ENCODE measurements at places on chromosomes 16 and 17.

- peak; percentile 99 for DNase-seq
Observed at GRCh38 chr17:7281074-7281952, at the start of gene SLC2A4. SLC2A4 (plus strand) TSS chr17:7281718; CDS start chr17:7281935, 217 bp downstream.

DNA sequence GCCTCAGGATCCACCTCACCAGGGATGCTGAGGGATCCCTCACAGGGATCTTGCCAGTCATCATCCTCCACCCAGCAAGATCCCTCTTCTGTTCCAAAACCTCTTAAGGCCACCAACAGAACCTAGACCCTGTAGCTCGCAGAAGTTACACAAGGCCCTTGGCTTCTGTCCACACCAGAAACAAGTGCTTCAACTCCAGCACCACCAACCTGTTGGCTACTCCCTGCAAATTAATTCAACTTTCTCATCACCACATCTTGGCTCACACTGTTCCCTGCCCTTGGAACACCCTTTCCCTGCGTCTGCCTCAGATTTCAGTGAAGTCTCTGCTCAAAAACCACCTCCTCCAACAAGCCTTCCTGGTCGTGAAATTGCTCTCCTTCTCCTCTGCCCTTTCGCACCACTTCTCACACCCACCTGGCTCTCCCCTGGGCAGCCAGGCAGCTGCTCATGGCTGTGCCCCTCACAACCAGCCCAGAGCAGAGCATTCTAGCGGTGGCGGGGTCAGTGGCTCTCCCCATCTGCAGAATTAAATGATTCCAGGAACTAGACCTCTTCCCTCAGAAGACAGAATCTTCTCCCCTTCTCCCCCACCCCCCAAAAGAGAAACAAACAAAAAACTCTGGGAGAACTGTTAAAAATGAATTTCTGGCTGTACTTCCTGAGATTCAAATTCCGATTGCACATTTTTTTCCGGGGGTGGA is 1.8 kb downstream of the PLLP start:
- DNase-seq, result no peak

GRCh38 chr17:2591040-2591640 is 2.3 kb upstream of the PAFAH1B1 start:
- DNase-seq, result no peak

GRCh38 chr17:49741692-49742076 is 22.2 kb downstream of the FAM117A start:
- DNase-seq, result no peak

DNA sequence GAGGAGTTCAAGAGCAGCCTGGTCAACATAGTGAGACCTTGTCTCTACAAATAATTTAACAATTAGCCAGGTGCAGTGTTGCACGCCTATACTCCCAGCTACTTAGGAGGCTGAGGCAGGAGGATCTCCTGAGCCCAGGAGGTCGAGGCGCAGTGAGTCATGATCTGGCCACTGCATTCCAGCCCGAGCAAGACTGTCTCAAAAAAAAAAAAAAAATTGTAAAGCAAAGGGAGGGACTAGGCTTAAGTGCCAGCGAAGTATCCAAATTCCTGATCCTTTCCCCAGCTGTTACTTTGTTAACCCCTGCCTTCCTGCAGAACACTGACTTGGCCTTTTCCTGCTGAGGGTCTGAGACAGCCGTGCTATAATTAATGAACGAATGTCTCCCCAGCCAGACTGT is 2.7 kb downstream of the GDPD3 start:
- DNase-seq, result no peak

- DNase-seq, result no peak
Observed at GRCh38 chr16:8519179-8519578, 71.1 kb downstream of the TMEM114 start.

DNA sequence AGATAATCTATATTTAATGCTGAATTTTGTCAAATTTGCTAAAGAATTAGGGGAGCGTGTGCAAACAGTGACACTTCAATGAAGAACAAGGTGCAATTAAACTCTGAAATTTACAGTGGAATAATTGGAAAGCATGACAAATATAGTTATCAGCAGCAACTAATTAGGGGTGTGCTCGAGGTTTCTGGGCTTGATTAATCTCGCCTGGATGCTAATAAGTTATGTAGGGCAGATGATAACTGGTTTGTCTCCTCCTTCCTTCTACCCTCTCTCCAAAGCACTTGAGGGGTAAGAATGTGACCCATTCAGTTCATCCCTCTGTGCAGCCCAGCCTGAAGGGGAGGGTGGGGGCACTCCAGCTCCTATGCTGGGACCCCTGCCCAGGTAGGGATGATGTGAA is 21.9 kb downstream of the MRM1 start:
- no peak for DNase-seq

DNA sequence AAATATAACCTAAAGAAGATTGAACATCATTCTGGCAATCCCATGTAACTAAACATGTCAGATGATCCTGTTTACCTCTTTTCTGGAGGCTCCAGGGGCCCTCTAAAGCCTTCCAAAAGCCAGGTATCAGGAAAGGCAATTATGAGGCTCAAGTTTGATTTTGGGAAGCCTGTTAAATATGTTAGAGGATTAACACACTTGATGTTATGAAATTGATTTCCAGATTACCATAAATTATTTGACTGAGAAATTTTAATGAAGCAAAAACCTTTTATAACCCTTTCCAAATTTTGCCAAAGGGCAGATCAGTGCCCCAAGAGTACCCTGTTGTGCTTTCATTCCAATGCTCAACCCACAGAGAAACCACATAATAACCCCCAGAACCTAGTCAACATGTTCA is 29.3 kb downstream of the PHKB start:
- DNase-seq, result no peak

GRCh38 chr16:84990782-84991181 is 20.6 kb downstream of the ZDHHC7 start:
- DNase-seq, result no peak
